ENCODE measurements at places on chromosomes 5 and 9.
A peak's percentile ranks its signal among the peaks of the same experiment; 100 is the strongest.

- no peak for DNase-seq
Observed at GRCh38 chr9:6884101-6884500, 126.3 kb downstream of the KDM4C start.

- no peak for DNase-seq
Observed at GRCh38 chr9:21137020-21137419, 4.6 kb downstream of the IFNW1 start.

DNA sequence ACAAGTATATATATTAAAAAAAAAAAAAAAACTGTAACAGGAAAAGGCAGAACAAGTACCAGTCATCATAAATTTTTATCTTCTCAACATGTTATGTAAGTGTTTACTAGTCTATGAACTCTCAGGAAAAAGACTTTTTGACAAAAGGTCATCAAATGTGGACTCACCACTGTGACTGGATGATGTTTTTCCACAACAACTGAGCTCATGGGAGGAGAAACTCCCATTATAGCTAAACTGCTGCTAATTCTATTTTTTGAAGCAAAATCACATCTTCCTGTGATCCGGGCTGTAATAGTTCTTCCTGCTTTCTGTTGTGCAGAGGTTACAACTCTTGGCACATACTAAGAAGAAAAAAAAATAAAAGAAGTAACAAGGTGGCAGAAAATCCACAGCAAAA lies 39.6 kb downstream of the POC5 start:
- DNase-seq = no peak

- DNase-seq = no peak
Observed at GRCh38 chr5:172833372-172833685, 722 bp upstream of the ERGIC1 start.

DNA sequence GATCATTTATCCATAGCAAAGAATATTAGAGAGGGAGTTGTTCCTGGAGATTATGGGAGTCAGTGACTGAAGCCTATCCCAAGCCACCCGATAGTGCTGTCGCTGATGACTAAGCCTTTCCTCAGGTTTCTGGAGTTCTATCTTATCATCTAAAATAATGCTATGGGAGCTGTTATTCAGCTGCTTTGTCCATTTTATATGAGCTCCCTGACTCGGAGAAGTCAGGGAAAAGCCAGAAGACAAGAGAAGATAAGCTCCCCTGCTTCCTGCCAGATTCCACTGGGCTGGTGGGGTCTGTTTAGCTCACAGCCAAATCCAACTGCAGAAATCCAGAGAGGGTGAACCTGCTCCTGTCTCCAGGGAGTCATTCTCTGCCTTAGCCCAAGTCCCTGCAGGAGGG lies 148.2 kb downstream of the DROSHA start:
- no peak for DNase-seq

DNA sequence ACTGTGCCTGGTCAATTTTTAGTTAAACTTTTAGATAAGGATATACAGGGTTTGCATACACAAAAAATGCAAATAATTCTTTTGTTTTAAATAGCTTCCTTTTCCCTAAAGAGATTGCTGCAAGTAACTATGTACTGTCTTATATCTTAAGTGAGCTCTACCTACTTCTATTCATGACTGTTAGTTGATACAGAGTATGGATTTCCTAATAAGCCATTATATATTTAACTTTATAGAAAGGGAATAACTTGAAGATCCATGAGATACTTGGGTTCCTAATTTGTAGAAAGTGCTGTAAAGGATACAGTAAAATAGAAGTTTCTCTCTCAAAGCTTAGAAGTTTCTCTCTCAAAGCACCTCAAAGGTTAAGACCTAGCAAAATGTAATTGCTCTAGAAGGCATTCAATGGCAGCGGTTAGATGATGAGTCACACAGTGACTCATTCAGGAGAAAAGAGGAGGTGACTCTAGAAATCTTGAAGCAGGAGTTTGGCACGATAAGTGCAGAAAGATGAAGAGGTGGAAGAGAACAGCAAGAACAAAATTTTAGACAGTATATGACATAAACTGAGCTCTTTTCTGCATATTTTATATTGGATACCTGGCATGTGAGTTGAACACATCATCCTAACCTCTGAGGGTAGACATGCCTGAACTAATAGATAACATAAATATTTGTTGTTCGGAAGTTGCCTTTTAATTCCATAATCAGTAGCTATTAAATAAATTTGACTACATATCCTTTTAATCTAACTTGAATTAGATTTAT lies 5.5 kb upstream of the DNAJC21 start:
- peak; percentile 57 for DNase-seq

DNA sequence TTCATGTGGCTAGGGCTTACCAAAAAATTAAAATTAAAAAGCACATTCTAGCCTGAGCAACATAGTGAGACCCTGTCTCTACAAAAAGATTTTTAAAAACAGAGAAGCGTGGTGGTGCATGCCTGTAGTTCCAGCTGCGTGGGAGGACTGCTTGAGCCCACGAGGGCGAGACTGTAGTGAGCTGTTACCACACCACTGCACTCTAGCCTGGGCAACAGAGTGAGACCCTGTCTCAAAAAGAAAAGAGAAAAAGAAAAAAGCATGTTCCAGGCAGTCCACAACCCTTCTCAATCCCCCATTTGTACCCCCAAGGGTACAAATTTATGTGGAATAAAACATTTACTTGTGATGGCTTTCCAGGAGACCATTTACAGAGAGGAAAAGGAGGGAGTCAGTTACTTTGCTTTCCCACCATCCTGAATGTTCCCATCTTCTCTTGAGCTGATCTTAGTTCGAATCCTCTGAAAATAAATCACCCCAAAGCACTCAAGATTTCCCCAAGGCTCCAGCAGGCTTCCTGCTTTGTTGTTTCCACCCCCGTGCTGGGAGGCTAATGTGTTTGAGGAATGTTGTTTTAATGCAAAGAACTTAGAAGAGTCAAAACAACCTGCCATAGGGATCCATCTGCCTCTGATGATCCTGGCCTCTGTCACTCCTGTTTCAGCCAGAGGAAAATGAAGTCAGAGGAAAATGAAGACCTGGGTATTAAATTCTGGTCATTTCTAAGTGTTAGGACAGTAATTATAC lies 384.7 kb downstream of the BNC2 start:
- no peak for DNase-seq

GRCh38 chr5:180197016-180197702 lies 11.9 kb downstream of the RASGEF1C start:
- DNase-seq = no peak

DNA sequence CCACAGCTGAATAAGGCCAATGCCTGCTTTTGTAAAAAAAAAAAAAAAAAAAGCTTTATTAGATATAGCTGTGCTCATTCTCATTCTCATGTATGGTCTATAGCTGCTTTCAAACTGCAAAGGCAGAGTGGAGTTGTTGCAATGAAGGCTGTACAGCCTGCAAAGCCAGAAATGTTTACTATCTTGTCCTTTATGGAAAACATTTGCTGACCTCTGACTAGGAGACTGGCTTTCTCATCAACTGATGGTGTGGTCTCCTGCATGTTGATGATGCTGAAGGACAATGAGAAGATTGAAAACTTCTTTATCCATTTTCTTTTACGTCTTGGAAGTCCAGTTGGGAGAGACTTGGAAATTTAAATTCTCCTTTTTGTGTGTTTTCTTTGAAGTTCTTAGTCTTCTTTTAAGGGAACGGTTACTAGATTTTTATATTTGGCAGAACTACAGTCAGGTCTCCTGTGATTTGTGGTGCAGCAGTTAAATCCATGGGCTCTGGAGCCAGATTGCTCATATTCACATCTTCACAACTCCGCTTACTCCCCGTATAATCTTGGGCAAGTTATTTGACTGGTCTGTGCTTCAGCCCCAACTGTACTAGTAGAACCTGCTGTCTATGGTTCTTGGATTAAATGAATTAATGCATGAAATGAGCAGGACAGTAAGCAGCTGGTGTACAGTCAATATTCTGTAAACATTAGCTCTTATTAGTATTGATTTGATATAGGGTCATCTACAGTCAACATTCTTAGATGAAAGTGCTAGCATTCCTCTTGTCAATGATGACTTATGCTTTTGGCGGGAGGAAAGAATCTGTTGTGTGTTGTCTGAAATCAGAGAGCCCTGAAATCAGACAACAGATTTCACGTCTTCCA lies 39.7 kb upstream of the BASP1 start:
- no peak for DNase-seq
